Astrocyte (in vitro differentiated cells and primary cell): ENCODE measurements at places on chromosomes 11 and 22. TPM values are rescaled to one million over a fixed set of nuclear protein-coding genes. Genes with fewer than 3 reads are reported as not detected.

VWA5A gene
- 8.6 and 8.7 TPM in 2 replicates for total RNA-seq

TMEM179B gene
- total RNA-seq, result 51.3 and 57.5 TPM in 2 replicates

CYP2R1 gene
- total RNA-seq, result 9.9 and 11.1 TPM in 2 replicates

KBTBD3 gene
- total RNA-seq, result 4.7 and 5.2 TPM in 2 replicates

CHRM1 gene
- not detected in 2 replicates for total RNA-seq

MS4A13 gene
- not detected in 2 replicates for total RNA-seq

CRYBB3 gene
- 0.43 TPM in 1 of 2 replicates, not detected in the other for total RNA-seq

AIFM3 gene
- total RNA-seq, result 0.48 and 0.67 TPM in 2 replicates

SCN3B gene
- 1.9 and 2.3 TPM in 2 replicates for total RNA-seq

FGF19 gene
- total RNA-seq, result not detected in 2 replicates

GTPBP1 gene
- total RNA-seq, result 49.8 and 59.8 TPM in 2 replicates

OR52H1 gene
- total RNA-seq, result not detected in 2 replicates

FAM168A gene
- total RNA-seq, result 44.8 and 51.7 TPM in 2 replicates

MMP13 gene
- 1.2 and 3.9 TPM in 2 replicates for total RNA-seq

MS4A6E gene
- total RNA-seq, result not detected in 2 replicates

SLC5A1 gene
- total RNA-seq, result not detected in 2 replicates

NXPE1 gene
- not detected in 2 replicates for total RNA-seq

DCHS1 gene
- total RNA-seq, result 7.7 and 8.4 TPM in 2 replicates

MRPL21 gene
- total RNA-seq, result 67.4 and 69.1 TPM in 2 replicates

PGA3 gene
- 0.43 TPM in 1 of 2 replicates, not detected in the other for total RNA-seq

SCN2B gene
- total RNA-seq, result 0.18 and 0.29 TPM in 2 replicates

C22orf31 gene
- not detected in 2 replicates for total RNA-seq

ANO9 gene
- 0.82 and 1.9 TPM in 2 replicates for total RNA-seq
